ENCODE measurements at places on chromosomes 6 and 20.
A peak's percentile ranks its signal among the peaks of the same experiment; 100 is the strongest.

DNA sequence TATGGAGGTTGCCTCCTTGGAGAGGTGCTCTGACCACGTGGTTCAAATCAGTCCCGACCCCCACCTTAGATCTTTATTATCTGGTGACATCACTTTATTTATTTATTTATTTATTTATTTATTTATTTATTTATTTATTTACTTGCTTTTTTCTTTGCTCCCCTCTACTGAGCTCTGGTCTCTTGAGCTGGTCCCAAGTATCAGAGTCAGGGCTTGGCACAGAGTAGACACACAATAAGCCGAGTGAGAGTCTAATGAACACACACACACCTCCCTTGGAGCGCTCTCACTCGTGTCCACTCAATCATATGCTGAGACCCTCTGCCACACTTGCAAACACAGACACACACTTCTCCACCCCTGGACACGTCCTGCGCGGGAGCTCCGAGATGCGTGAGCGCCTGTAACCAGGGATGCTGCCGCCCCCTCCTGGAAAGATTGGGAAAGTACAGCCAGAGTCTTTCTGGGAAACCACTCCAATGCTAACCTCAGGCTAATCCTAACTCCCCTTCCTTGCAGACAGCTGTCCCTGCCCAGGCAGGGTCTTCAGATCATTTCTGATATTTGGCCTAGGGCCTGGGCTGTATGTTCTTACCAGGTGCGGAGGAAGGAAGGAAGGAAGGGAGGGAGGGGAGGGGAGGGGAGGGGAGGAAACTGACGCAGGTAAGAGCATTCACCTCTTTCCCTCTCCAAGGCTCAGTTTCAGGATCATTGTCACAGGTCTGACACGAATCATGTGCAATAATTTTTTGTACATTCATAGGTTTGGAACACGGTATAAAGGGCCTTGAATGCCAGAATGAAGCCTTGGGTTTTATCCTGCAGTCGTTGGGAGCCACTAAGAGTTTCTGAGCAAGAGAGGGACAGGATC is 70.9 kb downstream of the STK35 start:
- no peak for DNase-seq

- no peak for DNase-seq
Observed at GRCh38 chr20:16219182-16219581, 354.1 kb downstream of the KIF16B start.

GRCh38 chr6:53989504-53989903 is 121.7 kb upstream of the MLIP start:
- DNase-seq, result no peak

DNA sequence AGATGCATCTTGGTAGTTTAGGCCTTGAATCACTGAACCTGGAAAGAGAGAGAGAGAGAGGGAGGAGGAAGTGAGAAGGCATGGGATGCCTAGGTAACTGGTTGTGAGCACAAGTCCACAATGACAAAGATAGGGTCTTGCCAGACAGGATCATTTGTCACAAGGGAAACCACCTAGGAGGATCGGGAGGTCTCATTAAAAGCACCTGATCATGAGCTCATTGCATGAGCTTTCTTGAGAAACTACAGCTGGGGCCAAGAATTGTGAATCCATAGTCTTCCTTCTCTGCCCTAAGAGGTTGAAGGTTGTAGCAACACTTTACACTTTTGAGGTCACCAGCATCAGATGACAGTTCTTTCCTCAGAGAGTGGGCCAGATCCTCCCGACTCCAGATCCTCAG is 195.7 kb downstream of the CD83 start:
- no peak for DNase-seq

- no peak for DNase-seq
Observed at GRCh38 chr6:135311446-135312200, 130.5 kb downstream of the MYB start.

DNA sequence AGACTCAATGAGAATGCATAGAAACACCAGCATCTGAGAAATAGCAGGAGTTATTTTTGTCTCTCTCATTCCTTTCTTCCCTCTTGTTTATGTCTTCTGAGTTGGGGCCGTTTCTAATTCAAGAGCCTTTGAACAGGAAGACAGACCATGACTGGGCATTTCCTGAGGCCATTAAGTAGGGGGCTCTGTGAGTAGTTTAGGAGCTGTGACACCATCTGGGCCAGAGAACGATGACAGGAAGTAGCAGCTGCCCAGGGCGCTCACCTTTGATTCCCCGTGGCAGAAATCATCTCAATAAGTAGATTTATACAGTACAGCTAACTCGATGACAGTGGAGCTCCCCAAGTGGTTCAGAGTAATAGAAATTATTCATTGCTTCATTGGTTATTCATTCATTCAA is 298.4 kb upstream of the PLN start:
- no peak for DNase-seq

GRCh38 chr6:101711518-101711917 is 318.0 kb downstream of the GRIK2 start:
- no peak for DNase-seq

DNA sequence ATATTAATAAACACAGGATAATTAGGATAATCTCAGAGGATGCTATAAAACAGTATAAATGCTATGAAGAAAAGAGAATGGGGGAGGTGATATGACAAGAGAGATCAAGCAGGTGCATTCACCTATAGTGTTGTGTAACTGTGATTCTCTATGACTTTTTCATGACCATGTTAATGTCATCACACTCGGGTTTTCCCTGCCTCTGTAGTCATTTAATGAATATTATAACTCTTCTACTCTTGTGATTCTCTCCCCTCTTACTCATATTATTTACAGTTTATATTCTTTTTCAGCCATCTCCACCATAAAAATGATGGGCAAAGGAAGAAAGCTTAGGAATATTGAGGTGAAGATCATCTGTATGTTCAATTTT is 106.9 kb upstream of the SGK1 start:
- no peak for DNase-seq

DNA sequence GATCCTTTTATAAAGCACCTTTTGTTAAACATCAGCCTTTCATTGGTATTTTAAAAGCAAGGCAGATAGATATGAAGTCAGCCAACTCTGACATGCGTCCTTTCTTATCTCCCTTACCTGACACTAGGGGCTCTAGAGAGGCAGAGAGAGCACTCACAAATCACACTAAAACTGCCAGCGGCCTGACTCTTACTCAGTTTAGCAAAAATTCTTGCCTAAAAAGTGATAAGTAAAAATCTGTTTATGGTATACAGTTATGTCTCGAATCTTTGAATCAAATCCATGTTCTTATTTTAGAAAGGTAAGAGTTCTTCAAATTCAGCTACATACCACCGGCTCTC is 10.4 kb upstream of the TDRD6 start:
- no peak for DNase-seq

- DNase-seq, result no peak
Observed at GRCh38 chr6:71268735-71269437, 19.7 kb upstream of the OGFRL1 start.

DNA sequence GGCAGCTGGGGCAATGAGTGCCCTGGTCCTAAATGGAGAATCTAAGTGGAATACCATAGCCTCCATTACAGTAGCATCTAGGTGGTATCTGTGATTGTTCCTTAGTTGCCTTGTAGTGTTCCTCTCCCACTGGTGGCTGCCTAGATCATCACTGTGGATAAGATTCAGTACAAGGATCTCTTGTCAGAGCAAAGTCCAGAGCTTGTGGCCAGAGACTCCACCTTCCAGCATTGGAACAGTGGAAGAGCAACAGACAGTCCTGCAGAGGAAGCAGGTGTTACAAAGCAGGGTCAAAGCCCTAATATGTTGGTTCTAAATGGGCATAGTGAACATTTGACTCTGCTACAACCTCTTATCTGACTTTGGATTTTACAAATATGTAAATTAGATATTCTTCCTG is 194.1 kb upstream of the GRIK2 start:
- DNase-seq, result no peak

- DNase-seq, result no peak
Observed at GRCh38 chr6:39432330-39433025, 110.0 kb upstream of the KCNK16 start.

- peak; percentile 10 for DNase-seq
Observed at GRCh38 chr6:39088331-39088730, 26.7 kb downstream of the SAYSD1 start.

DNA sequence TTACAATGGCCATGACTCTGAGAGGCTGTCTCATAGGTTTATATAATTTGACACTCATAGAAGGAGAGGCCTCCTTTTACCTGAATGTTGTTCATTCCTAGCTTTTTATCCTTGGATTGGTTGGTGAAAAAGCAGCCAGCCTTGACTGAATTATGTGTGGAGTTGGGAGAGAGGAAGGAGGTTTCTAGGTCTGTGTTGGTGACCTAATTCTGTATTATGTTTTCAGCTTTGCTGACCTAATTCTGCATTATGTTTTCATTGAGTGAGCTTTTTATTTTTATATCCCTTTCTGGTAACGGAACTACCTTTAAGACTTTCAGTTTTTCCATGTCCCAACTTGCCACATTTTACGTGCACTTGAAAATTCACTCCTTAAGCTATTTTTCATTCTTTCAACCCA is 59.1 kb upstream of the RNF144B start:
- DNase-seq, result no peak

DNA sequence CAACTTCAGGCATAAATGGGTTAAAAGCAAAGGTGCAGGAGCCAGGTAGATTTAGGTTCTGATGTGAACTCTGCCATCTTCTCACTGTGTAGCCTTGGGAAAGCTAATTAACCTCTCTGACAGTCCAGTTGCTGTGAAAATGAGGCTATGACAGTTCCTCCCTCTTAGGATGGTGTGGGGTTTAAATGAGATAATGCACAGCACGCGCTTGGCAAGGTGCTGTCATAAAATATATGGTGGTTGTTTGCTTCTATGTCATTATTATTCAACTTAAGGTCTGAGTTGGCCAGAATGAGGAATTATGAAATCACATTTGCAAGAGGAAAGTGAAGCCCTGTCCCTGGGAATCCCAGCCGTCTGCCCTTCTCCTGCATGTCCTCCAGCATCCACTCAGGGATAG is 15.5 kb upstream of the BCAS1 start:
- DNase-seq, result no peak

DNA sequence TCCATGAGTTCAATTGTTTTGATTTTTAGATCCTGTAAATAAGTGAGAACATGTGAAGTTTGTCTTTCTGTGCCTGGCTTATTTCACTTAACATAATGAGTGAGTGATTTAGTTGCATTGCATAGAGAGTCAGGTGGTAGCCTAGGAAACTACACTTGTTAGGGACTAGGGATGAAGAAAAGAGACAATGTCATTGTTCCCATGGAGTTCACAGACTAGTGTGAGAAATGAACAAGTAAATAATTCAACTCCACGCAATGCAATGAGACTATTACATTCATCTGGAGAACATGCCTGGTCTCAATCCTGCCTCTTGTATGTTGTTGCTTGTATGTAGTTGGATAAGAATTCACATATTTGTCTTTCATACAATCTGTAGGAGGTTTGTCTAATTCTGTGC is 76.3 kb upstream of the B3GAT2 start:
- no peak for DNase-seq

DNA sequence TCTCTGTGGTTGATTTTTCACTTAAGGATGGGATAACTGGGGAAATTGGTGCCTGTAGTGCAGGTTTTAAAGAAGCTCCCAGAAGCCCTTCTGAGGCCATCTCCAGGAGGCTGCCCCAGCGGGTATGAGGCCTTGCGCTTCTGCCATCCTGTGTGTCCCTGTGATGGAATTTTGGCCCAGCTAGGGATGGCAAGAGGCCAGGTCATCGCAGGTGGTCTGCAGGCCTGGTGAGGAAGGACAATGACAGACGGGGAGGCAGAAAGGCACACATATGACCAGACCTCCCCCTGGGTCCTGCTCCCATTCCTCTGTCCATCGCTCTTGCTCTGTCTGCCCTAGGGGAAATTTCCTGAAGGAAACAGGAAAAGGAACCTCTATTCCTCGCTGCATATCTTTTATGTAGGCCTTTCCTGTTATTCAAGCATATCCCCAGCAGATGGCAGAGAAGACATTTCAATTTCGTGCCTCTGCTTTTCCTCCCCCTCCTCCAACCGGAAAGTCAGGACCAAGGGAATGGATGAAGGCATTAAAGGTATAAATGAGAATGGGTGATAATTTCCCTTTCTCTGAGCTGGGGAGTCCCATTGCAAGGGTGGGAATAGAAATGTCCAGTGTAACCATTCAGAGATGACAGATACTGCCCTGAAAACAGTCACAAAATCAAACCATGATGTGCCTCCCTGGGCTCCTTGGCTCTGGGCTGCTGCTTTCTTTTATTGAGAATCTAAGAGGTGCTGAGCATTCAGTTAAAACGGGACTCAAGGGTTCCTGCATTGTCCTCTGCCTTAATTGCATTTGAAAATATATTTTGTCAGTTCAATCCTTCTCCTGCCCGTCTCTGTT is 17.6 kb upstream of the HLA-F start:
- peak; percentile 10 for DNase-seq

- DNase-seq, result peak; percentile 73
Observed at GRCh38 chr20:7924692-7925091, 15.6 kb downstream of the HAO1 start.

GRCh38 chr6:168876956-168877355 is 376.7 kb downstream of the THBS2 start:
- DNase-seq, result no peak

DNA sequence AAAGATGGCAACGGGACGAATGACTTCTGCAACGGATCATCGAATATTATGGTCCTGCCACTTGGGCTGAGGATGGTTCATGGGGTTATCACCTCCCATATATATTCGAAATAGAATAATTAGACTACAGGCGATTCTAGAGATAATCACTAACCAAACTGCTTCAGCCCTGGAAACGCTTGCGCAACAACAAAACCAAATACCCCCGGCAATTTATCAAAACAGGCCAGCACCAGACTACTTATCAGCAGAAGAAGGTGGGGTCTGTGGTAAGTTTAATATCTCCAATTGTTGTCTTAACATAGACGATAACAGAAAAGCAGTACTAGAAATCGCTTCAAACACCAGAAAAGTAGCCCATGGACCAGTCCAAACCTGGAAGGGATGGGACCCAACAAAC is 31.0 kb upstream of the ULBP3 start:
- DNase-seq, result no peak

GRCh38 chr20:17867131-17867925 is 101.3 kb downstream of the SNX5 start:
- DNase-seq, result no peak

GRCh38 chr20:60013296-60014139 is 55.3 kb downstream of the CDH26 start:
- no peak for DNase-seq

DNA sequence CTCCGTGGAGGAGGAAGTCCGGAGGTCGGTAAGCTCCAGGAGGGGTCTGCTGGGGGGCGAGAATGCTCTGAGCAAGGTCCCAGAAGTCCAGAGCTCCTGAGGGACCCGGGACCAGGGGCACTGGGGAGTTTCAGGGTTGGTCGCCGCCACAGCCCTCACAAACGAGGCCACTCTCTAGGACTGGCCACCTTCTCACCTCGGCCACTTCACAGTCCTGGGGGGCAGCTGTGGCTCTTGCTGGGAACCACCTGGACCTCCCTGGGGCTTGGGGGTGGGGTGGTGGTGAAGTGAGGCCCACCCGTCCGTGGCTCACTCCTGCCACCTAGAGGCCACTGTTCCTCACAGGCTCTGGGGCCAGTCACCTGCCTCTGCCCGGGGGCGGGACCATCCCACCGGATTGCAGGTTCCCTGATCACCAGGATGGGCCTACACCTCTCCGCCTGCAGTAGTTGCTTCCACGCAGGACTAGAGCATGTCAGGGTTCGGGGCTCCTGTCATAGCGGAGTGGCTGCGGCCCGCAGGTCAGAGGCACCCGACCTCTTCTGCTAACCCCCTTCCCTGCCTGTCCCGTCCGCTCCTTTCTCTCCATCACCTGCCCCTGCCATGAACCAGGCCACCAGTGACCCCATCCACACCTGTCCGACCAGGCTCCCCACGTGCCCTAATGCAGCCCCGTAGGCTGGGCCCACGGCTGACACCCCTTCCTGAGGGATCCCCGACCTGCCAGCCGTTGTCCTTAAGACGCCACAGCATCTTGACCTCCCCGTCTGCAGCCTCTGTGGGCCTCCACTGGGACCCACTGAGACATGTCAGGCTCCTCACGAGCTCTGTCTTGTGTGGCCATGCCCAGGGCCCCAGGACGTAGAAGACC is 5.1 kb upstream of the TCEA2 start:
- no peak for DNase-seq

Data from AG04449 (cell line).